ENCODE measurements at places on chromosomes 3 and 15. TPM values are rescaled to one million over a fixed set of nuclear protein-coding genes. Genes with fewer than 3 reads are reported as not detected.

GRCh38 chr3:10463533-10464434 is 41.6 kb downstream of the ATP2B2 start:
- DNase-seq: no peak
- no peaks in the 10 kb centered on the region for H3K4me1 ChIP-seq
- H3K27me3 ChIP-seq: peaks cover 10% of the 10 kb centered on the region
- H3K27ac ChIP-seq: no peak overlapping the region

GRCh38 chr15:64247906-64248541 is 85.2 kb upstream of the PPIB start:
- H3K27ac ChIP-seq: peak overlapping the region; percentile 93
- no peak overlapping the region for H3K4me3 ChIP-seq
- DNase-seq: peak; percentile 91
- peaks cover 28% of the 10 kb centered on the region for H3K4me1 ChIP-seq
- no peaks in the 10 kb centered on the region for H3K36me3 ChIP-seq
- no peaks in the 10 kb centered on the region for H3K27me3 ChIP-seq

DNA sequence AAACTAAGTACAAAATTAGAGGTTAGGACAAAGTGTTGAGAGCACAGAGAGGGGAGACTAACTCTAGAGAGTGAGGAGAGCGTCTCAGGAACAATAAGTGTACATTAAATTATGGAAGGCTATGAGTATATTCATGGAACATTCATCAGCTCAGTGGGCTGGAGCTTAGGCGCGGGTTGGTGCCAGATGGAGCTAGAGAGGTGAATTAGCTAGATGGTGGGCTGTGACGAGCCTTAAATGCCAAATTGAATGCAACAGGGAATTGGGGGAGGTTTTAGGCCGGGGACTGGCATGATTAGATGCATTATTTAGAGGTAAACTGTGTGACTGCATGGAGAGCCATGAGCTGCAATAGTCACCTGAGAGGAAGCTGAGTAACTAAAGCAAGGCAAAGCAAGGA is 97.1 kb downstream of the TMEM108 start:
- no peak overlapping the region for H3K27ac ChIP-seq

DNA sequence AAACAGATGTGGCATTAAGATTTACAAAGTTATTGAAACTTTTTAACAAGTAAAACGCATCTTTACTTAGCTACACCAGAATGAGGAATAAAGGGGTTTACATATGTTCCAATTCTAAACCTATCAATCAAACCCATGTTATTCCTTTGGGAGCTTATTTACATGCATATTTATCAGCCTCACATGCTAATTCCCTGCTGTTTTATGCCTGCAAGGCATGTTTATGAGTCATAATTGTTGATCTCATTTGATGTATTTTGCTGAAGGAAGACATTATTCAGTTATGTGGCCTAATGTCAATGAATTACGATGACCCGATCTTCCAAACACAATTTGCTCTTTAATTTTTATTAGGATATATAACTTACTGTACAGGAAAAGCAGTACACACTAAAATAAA is 272.9 kb downstream of the TBC1D5 start:
- H3K36me3 ChIP-seq: no peaks in the 10 kb centered on the region
- H3K27ac ChIP-seq: no peak overlapping the region
- H3K27me3 ChIP-seq: no peaks in the 10 kb centered on the region
- no peak for DNase-seq
- H3K4me1 ChIP-seq: no peaks in the 10 kb centered on the region

DNA sequence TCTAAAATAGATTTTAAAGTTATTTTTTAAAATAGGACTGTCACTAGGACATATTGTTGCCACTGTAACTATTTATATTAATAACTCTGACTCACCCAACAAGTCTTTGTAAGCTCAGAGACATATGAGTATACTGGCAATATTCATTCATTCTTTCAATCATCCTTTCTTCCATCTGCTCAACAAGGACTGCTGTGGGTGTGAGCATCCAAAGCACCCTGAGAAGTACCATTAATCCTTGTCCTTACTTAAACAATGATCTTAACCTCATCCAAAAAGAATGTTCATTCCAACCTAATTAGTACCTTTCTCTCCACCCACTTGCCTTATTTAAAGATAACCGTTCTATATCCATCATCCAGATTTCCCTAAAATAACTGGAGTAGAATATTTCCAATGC is 94.2 kb upstream of the PPP2R3A start:
- no peak overlapping the region for H3K27ac ChIP-seq
- peak; percentile 78 for DNase-seq
- no peaks in the 10 kb centered on the region for H3K27me3 ChIP-seq
- H3K36me3 ChIP-seq: no peaks in the 10 kb centered on the region

DNA sequence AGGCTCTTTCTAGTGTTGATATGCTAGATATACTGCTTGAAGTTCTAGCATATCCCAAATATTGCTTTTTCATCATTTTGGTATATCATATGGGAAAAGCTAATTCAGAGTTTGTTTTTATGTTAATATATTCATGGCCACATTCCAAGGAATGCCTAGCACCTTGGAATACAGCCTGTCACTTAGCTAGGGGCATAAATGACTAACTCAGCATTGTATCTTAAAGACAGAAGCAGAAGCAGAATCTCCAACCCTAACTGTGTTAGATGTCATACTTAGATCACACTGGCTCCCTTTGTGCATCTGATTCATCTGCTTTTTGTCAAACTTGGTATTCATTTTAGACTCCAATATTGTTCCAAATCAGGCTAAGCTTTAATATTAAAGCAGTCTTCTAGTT is 130.8 kb upstream of the TSPAN3 start:
- H3K27ac ChIP-seq: no peak overlapping the region
- peaks cover 8% of the 10 kb centered on the region for H3K36me3 ChIP-seq
- DNase-seq: no peak
- no peaks in the 10 kb centered on the region for H3K4me1 ChIP-seq

DNA sequence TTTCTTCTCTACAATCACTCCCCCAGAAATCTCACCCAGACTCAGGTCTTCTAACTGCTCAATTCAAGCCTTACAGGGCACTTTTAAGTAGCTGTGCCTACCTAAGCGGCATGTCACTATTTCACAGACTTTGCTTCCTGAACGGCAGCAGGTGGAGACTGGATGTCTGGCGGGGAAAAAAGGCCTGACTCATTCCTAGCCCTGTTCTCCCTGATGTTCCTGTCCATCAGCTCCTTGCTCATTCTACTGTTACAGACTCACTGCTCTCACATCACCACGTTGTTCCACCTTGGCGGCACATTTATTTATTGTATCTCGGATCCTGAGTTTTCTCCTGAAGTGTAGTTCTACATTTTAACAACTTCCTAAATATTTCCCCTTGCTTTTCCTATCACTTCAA is 52.6 kb upstream of the ATP11B start:
- no peaks in the 10 kb centered on the region for H3K36me3 ChIP-seq
- H3K27ac ChIP-seq: no peak overlapping the region
- H3K4me1 ChIP-seq: no peaks in the 10 kb centered on the region
- DNase-seq: no peak

DNA sequence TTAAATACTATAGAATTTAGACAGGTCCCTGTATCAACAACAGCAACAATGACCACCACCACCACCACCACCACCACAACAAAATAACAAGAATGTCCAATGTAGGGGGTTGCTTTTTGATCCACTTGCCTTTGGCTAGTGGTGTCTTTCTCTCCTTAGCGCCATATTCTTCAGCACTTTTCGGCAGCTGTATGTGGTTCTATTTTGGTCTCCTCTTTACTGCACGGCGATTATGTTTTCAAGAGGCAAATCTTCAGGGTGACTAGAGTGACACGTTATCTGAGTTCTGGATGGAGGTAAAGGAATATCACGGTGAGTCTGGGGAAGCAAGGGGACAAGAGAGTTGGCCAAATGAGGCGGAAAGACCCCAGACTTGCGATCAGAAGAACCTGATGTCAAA is 56.1 kb downstream of the ST6GAL1 start:
- H3K4me1 ChIP-seq: peaks cover 5% of the 10 kb centered on the region
- DNase-seq: no peak
- H3K27me3 ChIP-seq: no peaks in the 10 kb centered on the region
- H3K27ac ChIP-seq: no peak overlapping the region
- no peak overlapping the region for H3K4me3 ChIP-seq
- H3K36me3 ChIP-seq: no peaks in the 10 kb centered on the region

DNA sequence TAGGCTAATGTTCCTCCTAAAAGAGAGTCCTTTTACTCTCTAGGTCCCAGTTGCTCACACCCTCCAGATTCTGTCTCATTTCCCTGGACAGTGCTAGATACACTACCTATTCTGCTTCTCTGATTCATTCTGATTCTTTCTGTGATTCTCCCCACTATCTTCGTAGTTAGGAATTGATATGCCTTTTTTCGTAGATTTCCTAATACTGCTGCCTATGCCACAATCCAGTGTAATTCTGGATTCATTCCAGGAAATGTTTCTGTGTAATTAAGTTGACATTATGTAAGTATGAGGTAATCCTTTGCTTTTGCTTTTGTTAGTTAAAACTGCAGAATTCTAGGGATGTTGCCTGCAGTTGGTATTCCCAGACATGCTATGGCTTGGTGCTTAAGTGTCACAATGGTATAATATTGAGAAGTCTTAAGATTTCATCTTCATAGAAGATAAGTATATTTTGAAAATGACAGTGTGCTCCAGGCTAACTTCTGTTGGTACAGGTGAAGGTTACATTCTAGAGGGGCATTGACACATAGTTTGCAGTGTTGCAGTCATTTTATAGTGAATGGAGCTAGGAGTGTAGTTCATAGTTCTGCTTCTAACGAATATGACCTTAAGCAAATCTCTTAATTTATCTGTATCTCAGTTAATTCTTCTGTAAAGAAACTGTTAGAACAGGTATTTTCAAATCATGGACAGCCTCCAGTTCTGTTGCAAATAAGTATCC is 54.3 kb downstream of the RIOX2 start:
- peaks cover 4% of the 10 kb centered on the region for H3K36me3 ChIP-seq
- H3K4me1 ChIP-seq: no peaks in the 10 kb centered on the region
- no peaks in the 10 kb centered on the region for H3K27me3 ChIP-seq
- no peak overlapping the region for H3K27ac ChIP-seq
- peak; percentile 37 for DNase-seq

DNA sequence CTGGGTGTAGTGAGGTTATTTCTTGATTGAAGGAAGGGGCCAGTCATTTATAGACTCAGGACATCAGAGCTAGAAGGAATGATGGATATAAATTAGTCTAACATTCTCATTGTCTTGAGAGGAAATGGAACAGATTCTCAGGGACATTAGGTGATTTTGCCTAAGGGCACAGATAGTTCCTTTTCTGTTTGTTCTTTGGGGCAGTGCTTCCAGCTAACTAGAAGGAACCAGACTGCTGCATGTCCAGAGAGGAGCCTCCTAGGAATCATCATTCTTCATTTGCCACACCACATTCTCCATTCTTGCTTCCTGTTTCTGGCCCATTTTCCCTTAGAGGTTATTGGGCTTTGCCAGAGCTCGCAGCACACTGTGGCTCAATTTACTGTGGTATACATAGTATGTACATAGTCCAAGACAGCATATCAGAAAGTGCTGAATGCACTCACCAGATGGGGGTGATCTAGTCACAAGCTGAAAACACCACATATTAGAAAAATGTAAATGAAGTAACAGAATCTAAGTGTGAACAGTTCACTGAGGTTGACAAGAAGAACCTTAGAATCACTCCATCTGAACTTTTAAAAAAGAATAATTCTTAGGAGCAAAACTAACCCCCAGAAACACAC is 62.7 kb upstream of the MYZAP start:
- no peaks in the 10 kb centered on the region for H3K36me3 ChIP-seq
- H3K4me3 ChIP-seq: no peak overlapping the region
- DNase-seq: no peak
- peaks cover 4% of the 10 kb centered on the region for H3K27me3 ChIP-seq
- no peak overlapping the region for H3K27ac ChIP-seq

GRCh38 chr15:39448409-39448808 is 132.5 kb upstream of the THBS1 start:
- no peaks in the 10 kb centered on the region for H3K27me3 ChIP-seq
- H3K27ac ChIP-seq: no peak overlapping the region
- H3K4me3 ChIP-seq: no peak overlapping the region
- no peaks in the 10 kb centered on the region for H3K4me1 ChIP-seq
- DNase-seq: peak; percentile 52
- no peaks in the 10 kb centered on the region for H3K36me3 ChIP-seq

DNA sequence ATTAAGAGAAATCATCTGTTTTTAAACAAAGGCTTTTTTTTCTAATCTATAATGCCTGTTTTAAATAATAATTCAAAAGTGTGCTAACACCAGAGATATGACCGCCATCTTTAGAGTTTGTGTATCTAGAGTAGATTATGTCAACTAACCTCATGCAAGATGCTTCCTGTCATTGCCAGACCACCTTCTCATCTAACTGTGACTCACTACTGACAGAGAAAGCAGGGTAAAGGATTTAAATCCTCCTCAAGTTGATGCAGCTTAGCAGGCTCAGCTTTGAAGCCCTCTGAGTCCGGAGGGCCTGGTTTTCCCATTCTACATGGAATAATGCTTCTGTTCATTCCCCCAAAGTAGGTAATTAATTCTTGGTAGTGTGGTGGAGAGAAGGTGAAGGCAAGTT is 108.5 kb downstream of the ECT2 start:
- no peaks in the 10 kb centered on the region for H3K36me3 ChIP-seq
- no peak overlapping the region for H3K27ac ChIP-seq
- H3K27me3 ChIP-seq: no peaks in the 10 kb centered on the region
- peak; percentile 55 for DNase-seq
- no peak overlapping the region for H3K4me3 ChIP-seq
- peaks cover 19% of the 10 kb centered on the region for H3K4me1 ChIP-seq

GRCh38 chr3:165459924-165460835 is 264.0 kb upstream of the SLITRK3 start:
- no peaks in the 10 kb centered on the region for H3K27me3 ChIP-seq
- H3K4me3 ChIP-seq: no peak overlapping the region
- no peak for DNase-seq
- no peaks in the 10 kb centered on the region for H3K4me1 ChIP-seq
- H3K27ac ChIP-seq: no peak overlapping the region
- no peaks in the 10 kb centered on the region for H3K36me3 ChIP-seq

DNA sequence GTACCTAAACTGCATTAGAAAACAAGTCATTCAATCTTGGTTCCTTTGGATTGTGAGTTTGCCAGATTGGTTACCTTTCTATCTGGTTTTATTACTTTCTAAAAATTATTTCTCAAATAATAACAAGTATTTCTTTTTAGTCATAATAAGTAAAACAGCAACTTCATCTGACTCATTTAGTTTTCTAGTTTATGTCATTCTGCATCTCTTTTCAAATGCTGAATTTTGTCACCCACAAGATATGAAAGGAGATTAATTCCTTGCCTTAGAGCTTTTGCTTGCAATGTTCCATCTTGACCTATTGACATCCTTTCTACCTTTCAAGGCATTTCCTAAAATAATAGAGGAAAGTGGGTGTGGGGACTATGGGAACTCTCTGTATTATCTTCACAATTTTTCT is 253.6 kb upstream of the PEX5L start:
- no peak for DNase-seq
- no peaks in the 10 kb centered on the region for H3K36me3 ChIP-seq
- no peak overlapping the region for H3K27ac ChIP-seq
- H3K27me3 ChIP-seq: no peaks in the 10 kb centered on the region
- H3K4me1 ChIP-seq: no peaks in the 10 kb centered on the region
- H3K4me3 ChIP-seq: no peak overlapping the region

The RPUSD3 gene
- 35.4 TPM for total RNA-seq

The METTL6 gene
- 19.7 TPM for total RNA-seq
